ENCODE measurements at places on chromosomes 3 and 15.

DNA sequence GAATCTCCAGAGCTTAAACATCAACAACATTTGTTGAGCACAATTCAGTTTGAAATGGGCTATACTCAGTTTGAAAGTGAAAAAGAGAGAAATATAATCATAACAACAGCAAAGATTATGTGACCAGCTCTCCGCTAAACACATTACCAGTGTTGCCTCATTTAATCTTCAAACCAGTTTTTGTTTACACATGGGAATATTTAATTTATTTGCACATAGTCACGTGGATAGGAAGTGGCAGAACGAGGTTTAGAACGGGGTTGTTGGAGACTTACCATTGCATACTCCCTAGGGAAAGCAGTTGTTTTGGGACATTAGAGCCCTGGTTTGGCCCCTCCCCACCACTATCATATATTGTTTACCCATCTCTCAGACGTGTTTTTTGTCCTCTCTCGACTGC is 77.2 kb downstream of the IL1RAP start:
- no peak for DNase-seq

- peak; percentile 36 for DNase-seq
These were observed 204.2 kb downstream of the NFKBIZ start for GRCh38 chr3:102053375-102053989.

DNA sequence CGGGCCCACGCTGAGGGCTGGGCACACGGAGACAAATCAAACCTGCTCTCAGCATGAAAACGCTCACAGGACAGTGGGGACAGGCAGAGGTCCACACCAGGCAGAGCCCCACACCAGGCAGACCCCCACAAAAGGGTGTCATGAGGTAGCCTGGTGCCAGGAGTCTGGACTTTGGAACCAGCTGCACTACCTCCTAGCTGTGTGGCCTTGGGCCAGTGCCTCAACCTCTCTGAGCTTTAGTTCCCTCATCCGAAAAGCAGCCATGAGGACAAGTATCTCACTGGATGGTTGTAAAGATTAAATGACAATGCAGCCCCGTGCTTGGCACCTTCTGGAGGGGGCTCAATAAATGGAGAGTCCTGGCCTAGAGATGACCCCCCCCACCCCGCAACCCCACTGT is 16.5 kb upstream of the CRABP1 start:
- no peak for DNase-seq

DNA sequence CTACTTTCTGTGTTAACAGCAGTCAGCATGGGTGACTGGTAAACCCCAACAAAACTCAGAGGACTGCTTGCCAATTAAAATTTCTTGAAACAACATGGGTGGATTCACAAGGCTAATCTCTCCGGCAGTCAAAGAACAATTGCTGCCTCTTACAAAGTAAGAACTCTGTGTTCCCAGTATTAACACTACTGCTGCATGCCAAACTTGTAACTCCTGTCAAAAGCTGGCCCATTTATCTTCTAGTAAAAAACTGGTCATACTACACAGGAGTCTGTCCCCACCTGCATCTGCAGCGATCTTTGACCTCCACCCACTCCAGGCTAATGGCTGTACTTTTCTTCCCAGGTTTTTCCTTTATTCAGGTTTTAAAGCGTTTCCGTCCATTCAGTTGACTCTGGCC is 8.7 kb upstream of the ZNF589 start:
- DNase-seq = no peak

GRCh38 chr3:128603811-128604775 is 46.5 kb downstream of the RPN1 start:
- no peak for DNase-seq

- peak; percentile 82 for DNase-seq
These were observed 25.6 kb upstream of the FAM174B start for GRCh38 chr15:92681141-92681631.

DNA sequence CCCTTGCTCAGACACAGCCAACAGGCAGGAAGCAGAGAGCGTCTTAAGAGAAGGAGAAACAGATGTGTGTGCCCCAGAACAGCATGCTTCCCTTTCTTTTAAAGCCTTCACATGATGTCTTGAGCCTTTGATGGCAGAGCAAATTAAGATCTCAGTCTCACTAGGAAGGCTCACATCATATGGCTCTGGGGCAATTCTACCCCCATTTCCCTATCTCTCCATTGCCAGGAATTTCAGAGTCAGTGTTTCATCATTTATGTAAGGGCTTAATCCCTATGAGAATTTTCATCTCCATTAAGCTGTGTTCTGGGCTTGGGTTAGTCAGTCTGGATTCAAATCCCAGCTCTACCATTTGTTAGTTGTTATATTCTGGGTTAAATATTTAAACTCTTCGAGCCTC is 41.4 kb upstream of the GLCE start:
- DNase-seq = no peak

- peak; percentile 6 for DNase-seq
These were observed 576.5 kb downstream of the ZNF385D start for GRCh38 chr3:21174461-21174860.

DNA sequence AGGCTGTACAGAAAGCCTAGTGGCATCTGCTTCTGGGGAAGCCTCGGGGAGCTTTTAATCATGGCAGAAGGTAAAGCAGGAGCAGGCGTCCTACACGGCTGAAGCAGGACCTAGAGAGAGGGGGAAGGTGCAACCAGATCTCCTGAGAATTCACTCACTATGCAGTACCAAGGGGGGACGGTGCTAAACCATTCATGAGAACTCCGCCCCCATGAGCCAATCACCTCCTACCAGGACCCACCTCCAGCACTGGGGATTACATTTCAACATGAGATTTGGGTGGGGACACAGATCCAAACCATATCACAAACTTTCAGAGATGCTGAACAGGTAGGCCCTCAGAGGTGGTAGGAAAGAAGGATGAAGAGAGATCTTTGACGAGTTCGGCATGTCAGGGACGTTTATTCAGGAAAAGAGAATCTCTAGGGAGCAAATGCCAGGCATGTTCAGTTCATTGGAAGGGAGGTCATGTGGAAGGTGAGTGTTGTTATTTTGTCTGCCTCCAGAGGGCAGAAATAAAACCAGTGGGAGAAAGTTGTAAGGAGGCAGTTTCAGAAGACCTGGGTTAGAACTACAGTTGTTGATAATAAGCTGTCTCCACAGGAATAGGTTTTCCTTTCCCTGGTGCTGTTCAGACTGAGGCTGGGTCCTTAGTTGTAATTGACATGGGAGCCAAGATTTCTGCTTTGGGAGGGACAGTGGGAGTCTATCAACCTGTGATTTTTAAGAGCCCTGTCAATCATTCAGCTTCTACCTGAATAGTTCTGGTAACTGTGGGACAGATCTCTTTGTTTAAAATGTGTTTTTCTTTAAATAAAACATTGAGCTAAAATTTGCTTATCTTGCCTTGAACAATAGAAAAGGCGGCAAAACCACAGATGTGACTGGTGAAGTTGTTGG is 4.3 kb upstream of the FNDC3B start:
- no peak for DNase-seq

GRCh38 chr3:116001151-116001621 is 377.9 kb downstream of the GAP43 start:
- DNase-seq = no peak

DNA sequence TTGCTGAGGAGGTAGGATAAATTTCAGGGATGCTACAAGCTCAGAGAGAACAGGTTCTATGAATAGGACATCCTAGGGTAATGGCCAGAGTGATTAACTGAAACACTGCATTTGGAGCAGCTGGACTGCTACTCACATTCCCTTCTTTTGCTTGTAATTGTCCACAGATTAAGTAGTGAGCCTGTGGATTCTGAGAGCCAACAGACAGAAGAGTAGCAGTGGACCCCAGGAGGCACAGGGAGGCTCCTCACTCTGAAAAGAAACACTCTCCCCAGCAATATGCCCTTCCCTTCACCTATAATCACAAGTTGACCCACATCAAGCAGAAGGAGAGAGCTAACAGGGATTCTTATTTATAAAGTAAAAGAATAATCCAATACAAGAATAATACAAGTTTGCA is 10.6 kb upstream of the RFX7 start:
- DNase-seq = no peak

- DNase-seq = no peak
These were observed 184.5 kb downstream of the FNDC3B start for GRCh38 chr3:172223870-172224269.

DNA sequence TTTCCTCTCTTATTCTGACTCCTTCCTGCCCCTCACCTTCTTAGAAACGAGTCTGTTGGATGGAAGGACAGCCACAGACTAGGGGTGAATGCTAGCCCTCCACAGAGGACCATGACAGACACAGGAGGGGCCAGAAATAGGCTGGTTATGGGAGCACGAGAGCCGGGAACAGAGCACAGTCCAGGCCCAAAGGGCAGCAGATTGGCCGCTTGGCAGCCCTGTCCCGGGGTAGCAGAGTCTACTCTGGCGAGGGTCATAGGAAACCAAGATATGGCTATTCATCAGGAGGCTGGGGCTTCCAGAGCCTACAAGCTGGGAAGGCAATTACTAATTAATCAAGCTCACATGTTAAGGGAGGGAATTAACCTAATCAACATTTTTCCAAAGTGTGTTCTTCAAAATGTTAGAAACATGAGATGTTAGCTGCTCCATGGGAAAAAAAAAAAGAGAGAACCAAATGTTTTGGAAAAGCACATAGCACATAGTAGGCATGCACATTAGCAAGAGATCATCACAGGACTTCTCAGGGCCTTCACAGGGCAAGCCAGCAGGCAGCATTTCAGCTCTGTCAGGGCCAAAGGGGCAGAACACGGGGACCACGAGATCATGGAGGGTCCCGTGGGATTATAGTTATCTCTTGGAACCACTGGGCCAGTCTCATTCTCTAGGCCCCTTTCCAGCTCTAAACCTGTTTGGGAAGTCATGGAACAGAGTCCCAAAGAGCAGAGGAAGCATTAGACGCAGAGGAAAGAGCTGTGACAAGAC is 13.3 kb downstream of the SEMA3G start:
- no peak for DNase-seq

- peak; percentile 45 for DNase-seq
These were observed 159.8 kb upstream of the TSC22D2 start for GRCh38 chr3:150248116-150248887.

DNA sequence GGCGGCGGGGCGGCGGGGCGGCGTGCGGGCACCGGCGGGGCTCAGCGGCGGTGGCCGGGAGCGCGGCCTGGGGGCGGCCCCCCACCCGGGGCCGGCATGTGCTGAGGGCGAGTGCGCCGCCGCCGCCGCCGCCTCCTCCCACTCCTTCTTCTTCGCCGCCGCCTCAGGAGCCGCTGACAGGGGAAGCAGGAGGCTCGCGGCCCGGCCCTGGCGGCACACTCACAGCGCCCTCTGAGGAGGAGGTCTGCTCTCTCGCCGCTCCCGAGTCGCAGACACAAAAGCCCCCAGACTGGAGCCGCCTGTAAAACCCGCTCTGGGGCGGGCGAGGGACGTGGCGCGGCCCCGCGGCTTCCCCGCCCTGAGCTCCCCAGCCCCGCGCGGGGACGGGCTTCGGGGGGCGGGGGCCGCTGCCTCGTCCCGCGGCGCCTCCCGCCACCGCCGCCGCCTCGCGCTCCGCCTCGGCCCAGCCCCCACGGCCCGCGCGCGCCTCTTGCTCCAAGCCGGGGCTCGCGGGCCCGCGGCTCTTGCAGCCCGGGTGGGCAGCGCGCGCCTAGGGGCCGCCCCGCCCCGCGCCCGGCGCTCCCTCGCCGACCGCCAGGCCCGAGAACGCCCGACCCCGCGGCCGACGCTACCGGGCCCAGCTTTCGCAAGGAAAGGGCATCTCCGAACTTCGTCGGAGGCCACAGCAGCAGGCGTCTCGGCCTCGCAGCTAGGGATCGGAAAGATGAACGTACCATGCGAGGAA is at the start of gene PYGO1:
PYGO1 (minus strand) TSS at position 276 of the 745 bp plus-strand sequence. CDS start 462 bp downstream, outside the sequence.
- peak; percentile 30 for DNase-seq

GRCh38 chr3:29515451-29515850 is 234.6 kb downstream of the RBMS3 start:
- no peak for DNase-seq

DNA sequence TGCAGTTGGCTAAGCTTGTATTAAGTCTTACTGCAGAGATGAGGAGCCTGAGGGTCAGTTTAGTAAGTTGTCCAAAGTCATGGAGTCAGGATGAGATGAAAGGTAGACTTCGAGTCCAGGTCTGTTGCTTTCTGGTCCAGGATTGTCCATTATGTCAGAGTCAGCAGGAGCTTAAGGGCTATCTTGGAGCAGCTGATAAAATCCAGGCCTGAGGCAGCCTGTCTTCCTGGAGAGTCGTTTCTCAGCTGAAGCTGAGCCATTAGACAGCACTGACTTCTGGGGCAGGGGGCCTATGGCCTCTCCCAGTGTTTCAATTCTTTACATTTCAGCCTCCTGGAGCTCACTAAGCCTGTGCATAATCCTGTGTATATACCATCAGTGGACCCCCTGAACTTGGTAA is 219.5 kb upstream of the GAP43 start:
- DNase-seq = no peak

GRCh38 chr3:139534455-139534812 is 5.1 kb downstream of the RBP1 start:
- peak; percentile 35 for DNase-seq

DNA sequence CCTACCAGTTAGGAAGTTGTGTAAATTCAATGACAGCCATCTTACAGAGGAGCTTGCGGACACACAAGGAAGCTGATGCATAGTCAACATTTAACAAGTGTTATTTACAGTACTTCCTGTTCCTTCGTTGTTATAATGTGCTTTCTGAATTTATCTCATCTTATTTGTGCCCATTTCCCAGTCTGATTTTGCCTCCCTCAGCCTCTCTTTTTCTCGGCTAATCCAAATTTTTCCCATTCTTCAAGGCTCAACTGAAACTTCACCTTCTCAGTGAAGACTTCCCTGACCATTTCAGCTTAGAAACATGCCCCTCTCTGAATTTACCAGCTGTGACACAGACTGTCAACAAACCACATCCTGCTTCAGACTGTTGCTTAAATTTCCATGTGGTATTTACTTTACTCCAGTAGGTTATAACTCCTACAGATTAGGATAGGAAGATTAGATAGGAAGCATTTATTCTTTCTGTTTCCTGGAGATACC is 55.7 kb upstream of the CP start:
- peak; percentile 68 for DNase-seq

DNA sequence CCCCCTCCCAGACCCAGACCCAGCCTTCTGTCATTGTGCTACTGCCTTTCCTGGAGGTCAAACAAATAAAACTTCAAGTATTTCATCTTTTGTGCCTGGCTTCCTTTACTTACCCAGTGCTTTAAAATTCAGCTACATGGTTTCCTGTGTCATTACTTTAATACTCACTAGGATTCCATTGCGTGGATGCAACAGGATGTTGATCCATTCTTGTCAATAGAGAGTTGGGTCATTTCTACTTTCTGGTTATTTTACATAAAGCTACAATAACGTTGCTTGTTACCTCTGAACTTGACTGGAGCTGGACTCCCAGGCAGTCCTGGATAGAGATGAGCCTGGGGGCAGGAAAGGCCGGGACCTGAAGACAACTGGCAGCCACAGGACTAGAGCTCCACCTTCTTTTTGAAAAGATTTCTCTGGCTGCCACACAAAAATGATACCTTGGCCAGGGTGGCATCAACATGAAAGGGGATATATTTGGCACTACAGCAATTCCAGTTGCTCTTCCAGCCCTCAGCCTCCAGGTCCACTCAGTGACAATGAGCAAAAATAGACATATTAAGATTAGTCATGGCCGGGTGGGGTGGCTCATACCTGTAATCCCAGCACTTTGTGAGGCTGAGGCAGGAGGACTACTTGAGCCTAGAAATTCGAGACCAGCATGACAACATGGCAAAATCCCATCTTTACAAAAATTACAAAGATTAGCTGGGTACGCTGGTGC is 23.3 kb upstream of the HEG1 start:
- DNase-seq = no peak

- DNase-seq = no peak
These were observed 1.9 kb downstream of the VGLL4 start for GRCh38 chr3:11641683-11642430.
